Frontal cortex (tissue), 4 donors: ENCODE measurements at places on chromosomes 13 and 19. TPM values are rescaled to one million over a fixed set of nuclear protein-coding genes. Genes with fewer than 3 reads are reported as not detected.

- no peak for DNase-seq
These were observed 1.7 kb downstream of the ERCC5 start for GRCh38 chr13:102847272-102848234.

- peak; percentile 28 for DNase-seq
These were observed 7.0 kb upstream of the ZNF554 start for GRCh38 chr19:2812414-2813234.

DNA sequence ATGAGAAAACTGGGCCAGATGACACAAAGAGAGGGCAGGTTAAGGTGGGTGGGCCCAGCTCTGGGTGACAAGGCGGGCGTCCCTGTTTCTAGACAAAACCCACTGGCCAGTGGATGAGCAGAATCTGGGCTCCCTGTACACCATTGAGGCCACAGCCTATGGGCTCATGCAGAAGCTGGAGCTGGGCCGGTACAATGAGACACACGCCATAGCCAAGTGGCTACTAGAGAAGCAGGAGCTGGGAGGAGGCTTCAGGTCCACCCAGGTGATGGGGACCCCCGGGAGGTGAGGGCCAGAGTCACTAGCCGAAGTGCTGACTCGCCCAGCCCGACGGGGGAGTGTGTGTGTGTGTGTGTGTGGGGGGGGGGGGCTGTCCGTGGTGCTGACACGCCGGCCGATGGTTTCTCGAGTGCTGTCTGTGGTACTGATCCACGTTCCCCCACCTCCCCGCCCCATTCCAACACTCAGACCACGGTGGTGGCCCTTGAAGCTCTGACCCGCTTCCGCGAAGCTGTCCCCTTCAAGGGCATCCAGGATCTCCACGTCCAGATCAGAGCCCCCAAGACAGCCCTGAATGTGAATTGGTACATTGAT lies 24.3 kb upstream of the SHFL start:
- no peak for DNase-seq

GRCh38 chr13:73304442-73304841 lies 245.6 kb downstream of the KLF5 start:
- DNase-seq: no peak

GRCh38 chr19:37251308-37252229 lies 33.6 kb downstream of the ZNF383 start:
- DNase-seq: peak; percentile 91

GRCh38 chr13:74978591-74978990 lies 503.4 kb downstream of the TBC1D4 start:
- DNase-seq: no peak

DNA sequence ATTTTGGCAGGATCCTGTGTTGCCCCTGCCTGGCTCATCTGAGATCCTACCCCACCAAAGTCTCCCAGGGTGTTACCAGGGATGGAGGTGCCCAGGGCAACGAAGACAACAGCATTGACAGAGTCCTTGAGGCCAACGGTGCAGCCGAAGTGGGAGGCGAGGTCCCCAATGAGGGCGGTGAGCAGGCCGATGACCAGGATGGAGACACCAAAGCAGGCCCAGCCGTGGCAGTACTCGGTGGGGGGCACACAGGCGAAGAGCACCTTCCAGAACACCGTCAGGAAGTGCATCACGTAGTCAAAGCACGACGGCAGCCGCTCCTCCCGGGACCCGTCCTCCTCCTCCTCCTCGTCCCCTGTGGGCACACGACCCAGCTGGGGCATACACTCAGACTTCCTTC lies 12.8 kb upstream of the MEIS3 start:
- DNase-seq: no peak

DNA sequence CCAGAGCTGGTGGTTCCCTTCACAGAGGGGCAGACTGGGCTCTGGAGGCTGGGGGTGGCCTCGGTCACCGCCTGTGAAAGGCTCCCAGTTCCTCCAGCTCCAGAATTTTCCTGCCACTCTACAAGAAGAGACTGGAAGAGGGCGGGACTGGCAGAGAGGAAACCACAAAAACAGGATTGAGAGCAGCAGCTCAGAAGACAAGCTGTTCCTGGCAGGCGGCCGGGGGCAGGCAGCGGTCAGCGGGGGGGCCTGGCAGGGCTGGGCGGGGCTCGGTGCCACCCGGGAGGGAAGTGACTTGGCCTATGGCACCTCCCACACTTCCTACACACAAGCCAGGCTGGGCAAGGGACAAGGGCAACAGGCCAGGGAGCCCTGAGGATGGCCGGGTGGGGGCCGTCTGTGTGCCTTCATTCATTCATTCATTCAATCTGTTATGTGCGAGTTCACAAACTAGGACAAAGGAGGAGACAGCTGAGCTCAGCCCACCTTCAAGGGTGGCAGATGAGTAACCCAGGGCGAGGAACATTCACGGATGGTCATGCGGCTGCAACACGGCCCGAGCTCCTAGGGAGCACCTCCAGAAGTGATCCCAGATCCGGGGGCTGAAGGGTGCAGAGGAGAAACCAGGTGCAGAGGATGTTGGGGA lies 16.9 kb upstream of the BTBD2 start:
- DNase-seq: peak; percentile 87

- no peak for DNase-seq
These were observed 30.2 kb downstream of the HSPH1 start for GRCh38 chr13:31131470-31131961.

GRCh38 chr13:69279213-69279612 lies 828.4 kb upstream of the ATXN8OS start:
- DNase-seq: no peak

DNA sequence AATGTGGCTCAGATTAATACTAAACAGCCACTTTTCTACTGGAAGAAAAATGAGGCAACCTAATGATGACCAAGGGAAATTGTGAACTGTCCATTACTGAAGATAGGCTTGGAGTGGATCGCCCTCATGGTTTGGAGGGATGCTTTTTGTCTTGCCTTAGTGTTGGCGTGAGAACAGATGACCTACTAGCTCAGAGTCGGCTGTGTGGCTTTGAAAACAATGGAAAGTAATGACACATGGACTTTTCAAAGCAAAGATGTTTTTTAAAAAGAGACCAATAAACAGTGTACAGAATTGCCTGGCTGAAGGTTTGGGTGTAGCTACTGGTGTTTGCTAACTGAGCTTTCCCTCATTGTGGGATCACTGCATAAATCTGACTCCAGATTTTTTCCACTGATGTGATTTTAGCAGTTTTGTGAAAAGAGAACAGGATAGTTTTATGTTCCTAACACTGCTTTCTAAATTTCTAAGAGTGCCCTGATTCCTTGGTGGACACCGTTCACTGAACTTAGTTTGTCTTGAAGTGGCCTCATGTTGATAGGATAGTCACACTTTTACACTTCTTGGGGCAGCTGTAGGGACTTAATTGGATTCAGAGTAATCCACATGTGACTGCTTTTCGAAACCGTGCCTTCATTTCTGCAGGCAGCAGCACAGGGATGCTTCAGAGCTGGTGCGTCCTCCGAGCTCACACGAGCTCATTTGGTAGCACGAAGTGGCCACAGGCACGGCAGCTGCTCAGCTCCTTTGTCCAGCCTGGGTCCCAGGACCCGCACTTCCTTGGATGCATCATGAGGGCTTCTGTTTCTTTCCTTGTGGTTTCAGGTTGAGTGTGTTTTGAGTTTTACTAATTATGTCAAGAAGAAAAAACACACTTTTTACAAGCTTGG lies 4.3 kb downstream of the CEBPG start:
- DNase-seq: no peak

DNA sequence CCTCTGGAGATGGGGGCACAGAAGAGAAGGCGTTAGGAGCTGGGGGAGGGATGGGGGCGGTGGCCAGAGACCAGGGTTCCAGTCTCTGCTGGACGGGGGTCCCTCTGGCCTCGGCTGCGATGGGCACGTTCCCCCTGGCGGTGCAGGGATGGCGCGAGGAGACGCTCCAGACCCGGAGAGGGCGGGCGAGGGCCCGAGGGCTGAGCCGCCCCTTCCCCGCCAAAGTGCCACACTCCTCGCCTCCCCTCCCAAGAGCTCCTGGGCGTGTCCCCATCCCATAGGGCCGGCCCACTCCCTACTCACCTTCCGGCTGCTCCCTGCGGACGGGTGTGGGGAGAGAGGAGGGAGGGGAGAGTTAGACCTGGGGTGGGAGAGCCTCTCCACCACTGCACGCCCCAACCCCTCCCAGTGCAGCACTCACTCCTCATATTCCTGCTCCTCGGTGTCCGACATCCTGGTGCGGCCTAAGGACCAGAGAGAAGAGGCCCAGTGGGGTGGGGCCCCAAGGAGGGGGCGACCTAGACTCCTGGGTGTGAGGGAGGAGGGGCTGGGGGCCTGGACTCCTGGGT lies 2.2 kb downstream of the TNNT1 start:
- no peak for DNase-seq

- DNase-seq: no peak
These were observed 4.8 kb upstream of the ZNF253 start for GRCh38 chr19:19860756-19861390.

DNA sequence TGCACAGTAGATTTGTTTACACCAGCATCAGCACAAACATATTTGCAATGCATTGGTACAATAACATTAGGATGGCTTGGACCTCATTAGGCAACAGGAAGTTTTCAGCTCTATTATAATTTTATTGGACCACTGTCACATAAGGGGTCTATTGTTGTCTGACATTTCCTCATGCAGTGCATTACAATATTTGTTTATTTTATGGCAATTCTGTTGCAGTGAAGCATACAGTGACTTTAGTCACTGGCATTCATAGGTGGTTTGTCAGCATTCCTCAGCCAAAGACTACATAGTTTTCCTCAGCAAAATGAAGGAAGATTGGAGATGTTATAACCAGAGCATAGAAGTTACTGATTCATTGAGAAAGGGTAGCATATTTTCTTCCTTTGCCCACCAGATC lies 1732.9 kb downstream of the PCDH9 start:
- no peak for DNase-seq

DNA sequence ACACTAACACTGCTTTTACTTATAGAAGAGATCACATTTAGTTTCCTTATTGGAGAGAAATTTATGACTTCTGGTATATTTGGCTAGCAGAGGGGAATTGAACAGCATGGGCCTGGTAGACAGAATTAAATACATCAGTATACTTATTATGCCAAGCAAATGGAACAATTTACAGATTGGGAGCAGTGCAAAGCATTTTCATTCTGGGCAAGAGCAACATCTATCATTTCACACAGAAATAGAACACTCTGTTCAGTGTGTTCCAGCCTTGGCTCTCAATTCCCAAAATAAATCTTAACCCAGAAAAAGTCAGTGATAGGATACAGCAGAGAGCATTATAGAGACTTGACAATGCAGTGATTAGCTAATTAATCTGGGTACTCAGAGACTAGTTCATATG lies 604.0 kb upstream of the SLITRK6 start:
- no peak for DNase-seq

DNA sequence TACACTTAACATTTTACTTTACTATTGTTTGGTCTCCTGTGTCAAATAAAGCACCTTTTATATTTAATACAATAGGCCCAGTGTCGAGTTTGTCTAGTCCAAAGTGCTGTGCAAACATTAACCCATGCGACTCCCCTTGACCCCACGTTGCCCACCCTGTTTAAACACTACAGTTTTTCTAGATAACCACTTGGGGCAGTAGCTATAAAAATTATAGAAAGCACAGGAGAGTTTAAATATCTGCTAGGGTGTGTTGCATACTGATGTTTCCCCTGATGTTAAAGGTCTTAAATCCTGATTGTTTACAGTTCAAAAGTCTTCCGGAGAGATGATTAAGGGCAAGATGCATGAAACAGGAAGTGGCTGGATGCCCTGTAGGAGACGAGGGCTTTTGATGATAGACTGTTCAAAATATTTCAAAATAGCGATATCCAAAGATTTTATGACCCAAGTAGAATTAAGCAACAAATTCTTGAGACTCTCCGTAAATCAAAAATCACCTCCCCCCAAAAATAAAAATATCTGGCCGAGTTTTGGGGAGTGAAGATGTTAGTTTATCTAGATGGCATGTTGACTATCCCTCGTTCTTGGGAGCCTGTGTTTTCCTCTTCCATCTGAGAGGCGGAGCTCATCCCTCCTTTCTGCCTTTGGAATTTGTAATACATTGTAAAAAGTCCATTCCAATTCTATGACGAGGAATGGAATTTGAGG lies 167.1 kb downstream of the FGF9 start:
- no peak for DNase-seq

- no peak for DNase-seq
These were observed 72.7 kb downstream of the ERICH6B start for GRCh38 chr13:45542878-45543277.

DNA sequence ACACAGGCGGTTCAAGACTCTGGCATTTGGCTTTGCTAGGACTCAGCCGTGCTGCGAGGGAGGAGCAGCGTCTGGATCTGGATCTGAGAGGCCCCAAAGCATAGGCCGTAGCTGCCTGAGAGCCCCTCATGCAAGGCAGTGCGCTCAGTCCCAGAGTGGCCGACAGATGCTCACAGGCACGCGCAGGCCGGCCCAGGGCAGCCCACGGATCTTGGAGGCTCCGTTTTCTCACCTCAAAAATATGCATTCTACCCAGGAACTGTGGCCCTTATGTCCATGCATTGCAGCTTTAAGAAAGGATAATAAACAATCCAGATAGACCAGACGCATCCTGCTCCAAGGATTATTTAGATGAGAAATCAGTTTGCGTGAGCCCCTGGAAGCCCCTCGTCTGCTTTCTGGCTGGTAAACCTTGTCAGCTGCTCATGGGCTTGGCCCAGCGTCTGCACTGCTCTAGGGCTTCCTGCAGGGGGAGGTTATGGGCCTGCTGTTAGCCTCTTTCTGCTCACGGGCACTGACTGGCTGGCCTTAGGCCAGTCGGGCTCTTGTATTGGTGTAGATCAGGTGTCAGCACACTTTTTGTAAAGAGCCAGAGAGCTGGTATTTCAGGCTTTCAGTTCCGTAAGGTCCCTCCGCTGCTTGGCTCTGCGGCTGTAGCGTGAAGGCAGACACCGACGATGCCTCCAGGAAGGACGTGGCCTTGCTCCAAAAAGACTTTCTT lies 24.2 kb downstream of the TEX29 start:
- DNase-seq: no peak

GRCh38 chr19:6070720-6071485 lies 39.4 kb downstream of the RFX2 start:
- DNase-seq: no peak

GRCh38 chr13:30126903-30127428 lies 180.4 kb downstream of the KATNAL1 start:
- DNase-seq: no peak

GRCh38 chr19:35513628-35514281 lies at the start of gene DMKN:
Gene DMKN, minus strand, starts transcription at chr19:35513649. Its CDS starts 174 bp downstream, at chr19:35513475.
- DNase-seq: no peak

DNA sequence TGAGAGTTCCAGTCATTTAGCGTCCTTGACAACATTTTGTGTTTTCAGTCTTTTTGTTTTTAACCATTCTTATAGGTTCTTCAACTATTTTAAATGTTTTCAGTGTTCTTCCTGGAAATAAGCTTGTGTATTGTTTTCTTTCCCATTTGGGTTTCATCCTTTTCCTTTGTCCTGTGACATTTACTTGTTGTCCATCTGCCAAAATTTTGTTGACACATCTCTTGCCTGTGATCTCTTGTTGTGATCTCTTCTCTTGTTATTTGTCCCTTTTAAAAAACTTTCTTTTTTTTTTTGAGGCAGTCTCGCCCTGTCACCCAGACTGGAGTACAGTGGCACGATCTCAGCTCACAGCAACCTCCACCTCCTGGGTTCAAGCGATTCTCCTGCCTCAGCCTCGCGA lies 96.5 kb downstream of the PDS5B start:
- no peak for DNase-seq

The ATP4A gene
- total RNA-seq: not detected

The LILRA1 gene
- not detected for total RNA-seq

The KLF2 gene
- 2.4 TPM for total RNA-seq

The LILRB1 gene
- total RNA-seq: not detected

The GSX1 gene
- 0.41 TPM for total RNA-seq

The TSHZ3 gene
- total RNA-seq: 22.8 TPM
